Foreskin fibroblast (primary cell): ENCODE measurements at places on chromosomes 16 and 17.

DNA sequence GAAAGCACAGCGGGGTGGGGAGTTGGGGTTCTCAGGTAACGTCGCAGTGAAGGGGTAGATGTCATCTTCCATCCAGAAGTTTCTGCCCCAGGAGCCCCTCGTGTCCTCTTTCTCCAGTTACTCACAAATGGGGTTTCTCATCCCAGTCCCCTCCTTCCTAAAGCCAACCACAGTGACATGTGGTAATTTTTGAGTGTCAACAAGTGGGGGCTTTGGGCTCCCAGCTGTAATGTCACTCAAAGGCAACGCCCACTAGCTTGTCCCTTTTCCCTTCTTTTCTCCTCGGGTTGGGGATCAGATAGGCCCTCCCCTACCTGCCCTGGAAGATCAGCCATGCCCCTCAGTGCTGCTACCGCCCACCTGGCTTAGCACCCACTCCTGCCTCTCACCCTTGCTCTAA is 14.4 kb downstream of the IRX5 start:
- no peak for DNase-seq

- DNase-seq = no peak
Measured at GRCh38 chr17:76036497-76037261, 9.6 kb upstream of the EVPL start.

DNA sequence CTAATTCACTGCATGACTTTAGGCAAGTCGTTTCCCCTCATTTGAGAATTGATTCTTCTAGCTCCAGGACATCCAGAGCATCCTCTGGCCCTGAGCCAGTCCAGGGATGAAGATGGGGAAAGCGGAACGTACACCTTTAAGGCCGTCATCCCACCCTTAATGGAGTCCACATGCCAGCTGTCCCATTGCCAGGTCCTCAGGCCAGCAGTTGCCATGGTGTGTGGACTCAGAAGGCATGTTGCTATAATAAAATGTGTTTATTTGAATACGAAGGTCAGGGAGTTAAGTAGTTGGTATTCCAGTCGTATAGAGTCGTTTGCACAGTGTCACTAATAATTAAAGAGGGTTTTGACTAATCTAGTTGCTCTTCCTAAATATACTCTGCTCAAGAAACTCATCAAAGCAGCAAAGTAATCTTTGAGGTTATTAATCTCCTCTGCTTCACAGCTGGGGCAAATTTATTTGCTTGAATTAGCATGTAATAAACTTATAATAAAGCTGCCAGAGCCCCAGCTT is 30.4 kb downstream of the CCDC182 start:
- DNase-seq = no peak

GRCh38 chr16:66924527-66925321 is 611 bp downstream of the RRAD start:
- DNase-seq = peak; percentile 58

GRCh38 chr16:9755081-9755480 is 427.1 kb downstream of the GRIN2A start:
- no peak for DNase-seq

- DNase-seq = no peak
Measured at GRCh38 chr17:81059026-81059425, 24.1 kb downstream of the BAIAP2 start.

DNA sequence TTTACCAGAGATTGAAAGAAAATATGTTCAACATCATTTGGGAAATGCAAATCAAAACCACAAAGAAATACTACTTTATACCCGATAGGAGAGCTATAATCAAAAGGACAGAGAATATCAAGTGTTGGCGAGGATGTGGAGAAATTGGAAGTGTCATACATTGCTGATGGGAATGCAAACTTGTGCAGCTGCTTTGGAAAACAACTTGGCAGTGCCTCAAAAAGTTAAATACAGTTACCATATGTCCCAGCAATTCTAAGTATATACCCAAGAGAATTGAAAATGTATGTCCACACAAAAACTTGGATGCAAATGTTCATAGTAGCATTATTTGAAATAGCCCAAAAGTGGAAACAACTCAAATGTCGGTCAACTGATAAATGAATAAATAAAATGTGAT is 17.0 kb upstream of the TANC2 start:
- no peak for DNase-seq

DNA sequence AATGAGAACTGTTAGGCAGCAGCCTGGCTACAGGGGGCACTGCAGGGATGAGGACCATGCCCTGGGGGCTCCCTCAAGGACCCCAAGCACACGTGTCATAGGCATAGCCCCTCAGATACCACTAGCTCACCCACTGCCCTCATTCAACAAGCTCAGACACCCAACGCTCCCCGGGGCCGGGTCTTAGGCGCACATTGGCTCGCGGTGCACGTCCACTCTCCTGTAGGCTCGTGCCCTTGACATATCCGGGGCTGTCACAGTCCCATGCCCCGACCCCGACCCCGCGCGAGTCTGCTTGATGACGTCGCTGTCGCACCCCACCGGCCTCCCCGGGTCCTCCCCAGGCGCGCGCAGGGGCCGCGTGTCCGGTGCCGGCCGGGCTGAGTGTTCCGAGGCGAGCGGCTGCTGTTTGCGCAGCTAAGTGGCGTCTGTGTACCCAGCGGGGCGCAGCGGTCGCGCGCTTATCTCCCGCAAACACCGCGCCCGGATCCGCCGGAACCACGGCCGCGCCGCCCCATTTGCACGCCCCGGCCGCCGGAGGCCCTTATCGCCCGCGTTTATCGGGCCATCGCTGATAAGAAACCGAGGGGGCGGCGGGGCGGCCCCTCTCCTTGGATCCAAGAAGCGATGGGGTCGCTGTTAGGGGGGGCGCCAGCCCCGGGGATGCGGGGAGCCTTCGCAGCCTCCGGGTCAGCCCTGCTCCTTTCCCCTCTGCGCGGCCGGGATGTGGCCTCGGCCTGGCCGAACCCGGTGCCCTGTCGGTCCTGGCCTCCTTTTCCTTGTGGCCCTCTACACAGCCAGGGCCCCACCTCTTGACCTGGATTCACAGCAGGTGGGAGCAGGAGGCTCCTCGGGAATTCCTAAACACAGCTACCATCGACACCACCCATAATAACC is 20.7 kb upstream of the NAGS start:
- DNase-seq = no peak

DNA sequence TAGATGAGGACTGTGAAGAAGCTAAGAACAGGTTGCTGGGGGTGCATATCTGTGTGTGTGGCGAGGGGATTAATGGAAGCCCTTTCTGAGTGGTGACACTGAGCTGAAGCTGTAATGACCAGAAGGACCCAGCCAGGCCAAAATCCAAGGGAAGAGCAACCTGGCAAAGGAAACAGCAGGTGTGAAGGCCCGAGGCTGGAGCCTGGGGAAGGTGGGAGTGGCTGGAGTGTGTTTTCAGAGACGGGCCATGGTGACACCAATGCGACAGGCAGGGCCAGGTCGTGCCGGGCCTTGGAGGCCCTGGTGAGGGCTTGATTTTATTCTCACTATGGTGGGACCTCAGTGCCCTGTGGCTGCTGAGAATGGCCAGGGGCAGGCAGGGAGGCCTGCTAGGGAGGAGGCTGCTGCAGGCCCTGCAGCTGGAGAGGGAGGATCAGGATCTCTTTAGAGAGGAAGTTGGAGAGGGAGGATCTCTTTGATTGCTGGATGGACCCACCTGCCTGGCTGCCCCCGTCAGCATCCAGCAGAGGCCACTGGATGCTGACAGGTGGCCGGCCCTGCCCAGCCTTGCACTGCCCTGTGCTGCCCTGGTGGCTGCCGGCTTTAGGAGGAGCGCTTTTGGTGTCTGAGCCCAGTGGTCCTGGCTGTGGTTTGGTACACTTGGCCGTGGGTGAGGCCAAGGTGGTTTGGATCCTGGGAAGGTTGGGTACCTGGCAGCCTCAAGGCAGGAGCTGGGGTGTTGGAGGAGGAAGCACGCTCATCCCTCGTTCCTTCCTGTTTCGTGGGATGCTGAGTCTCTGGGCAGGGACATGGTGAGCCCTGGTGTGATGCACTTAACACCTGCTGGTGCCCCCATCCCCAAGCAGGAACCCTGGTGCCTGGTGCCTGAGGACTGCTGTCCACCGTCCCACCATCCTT is 188.3 kb downstream of the SEC14L1 start:
- no peak for DNase-seq

DNA sequence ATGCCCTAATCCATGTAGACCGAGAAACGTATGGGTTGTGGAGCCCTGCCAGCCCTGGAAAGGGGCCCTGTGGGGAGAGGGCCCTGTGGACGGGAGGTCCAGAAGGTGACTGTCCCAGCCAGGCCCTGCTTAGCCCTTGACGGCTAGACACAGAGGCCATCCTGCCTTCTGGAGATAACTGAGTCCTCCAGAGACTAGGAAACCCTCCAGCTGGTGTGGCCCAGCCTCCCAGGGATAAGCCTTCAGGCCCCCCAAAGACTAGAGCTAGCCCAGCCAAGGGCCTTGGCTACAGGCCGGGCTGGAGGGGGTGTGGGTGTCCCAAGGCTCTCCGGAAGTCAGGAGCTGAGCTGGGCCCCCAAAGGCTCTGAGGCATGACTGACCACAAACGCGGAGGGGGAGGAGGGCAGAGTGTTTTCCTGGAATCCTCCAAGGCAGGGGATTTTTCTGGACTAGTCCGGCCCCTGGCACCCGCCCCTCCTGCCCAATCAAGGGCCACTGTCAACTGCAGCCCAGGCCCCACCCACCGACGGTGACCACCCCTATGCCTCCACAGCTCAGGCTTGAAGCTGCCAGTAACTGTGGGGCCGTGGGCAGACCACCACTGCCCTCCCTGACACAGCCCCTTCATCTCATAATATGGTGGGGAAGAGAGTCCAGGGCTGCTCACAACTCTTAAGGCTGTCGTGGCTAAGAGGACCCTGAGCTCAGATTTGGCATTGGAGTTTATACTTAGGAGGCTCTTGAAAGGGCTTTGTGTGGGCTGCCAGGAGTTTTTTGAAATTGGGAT is 885 bp upstream of the VASN start:
- no peak for DNase-seq

DNA sequence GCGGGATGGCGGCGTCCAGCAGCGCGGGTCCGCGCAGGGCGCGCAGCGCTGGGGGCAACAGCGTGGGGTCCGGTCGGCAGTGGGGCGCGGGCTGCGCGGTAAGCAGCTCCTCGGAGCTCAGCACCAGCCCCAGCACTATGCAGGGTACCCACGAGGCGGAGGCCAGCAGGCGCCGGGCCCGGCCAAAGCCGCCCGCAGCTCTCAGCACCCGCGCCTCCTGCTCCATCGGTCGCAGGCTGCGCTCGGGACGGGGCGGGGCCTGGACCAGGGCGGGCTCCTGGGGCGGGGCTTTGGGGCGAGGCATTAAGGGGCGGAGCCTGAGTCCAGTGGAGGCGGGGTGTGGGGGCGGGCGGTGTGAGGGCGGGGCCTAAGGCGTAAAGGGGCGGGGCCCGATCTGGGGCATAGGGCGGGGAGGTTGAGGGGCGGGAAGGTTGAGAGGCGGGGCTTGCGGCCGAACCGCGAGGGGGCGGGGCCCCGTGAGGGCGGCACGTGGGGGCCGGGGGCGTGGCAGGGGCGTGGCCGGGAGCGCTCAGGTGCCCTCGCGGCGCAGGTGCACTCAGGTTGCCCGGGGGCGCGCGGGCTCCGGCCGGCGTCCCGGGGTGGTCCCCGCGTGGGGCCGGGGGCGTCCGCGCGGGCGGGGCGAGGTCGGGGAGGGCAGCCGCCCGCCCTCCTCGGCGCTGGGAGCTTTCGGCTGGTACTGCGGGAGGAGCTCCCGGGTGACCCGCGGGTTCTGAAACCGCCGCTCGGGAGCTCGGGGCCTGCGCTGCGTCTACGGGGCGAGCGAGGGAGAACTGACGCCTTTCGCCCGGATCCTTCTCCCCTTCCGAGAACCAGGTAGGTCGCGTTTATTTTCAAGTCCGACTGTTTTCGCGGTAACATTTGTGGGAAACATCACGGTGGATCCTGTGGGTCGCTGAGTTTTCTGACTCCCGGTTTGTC is 1.4 kb upstream of the SLC22A31 start:
- peak; percentile 89 for DNase-seq

GRCh38 chr17:28552176-28552999 is at the start of gene UNC119:
Gene UNC119 (minus strand): TSS chr17:28552624. CDS start chr17:28552557, 67 bp downstream.
- peak; percentile 90 for DNase-seq

- DNase-seq = no peak
Measured at GRCh38 chr17:83187782-83188311, 108.4 kb downstream of the METRNL start.

GRCh38 chr16:68257251-68257905 is 6.9 kb upstream of the SLC7A6 start:
- DNase-seq = peak; percentile 64

GRCh38 chr17:10871914-10872313 is 34.0 kb upstream of the PIRT start:
- DNase-seq = no peak

- no peak for DNase-seq
Measured at GRCh38 chr16:3744018-3744417, 26.7 kb upstream of the TRAP1 start.

GRCh38 chr17:18247613-18248001 is 10.9 kb downstream of the FLII start:
- DNase-seq = no peak

DNA sequence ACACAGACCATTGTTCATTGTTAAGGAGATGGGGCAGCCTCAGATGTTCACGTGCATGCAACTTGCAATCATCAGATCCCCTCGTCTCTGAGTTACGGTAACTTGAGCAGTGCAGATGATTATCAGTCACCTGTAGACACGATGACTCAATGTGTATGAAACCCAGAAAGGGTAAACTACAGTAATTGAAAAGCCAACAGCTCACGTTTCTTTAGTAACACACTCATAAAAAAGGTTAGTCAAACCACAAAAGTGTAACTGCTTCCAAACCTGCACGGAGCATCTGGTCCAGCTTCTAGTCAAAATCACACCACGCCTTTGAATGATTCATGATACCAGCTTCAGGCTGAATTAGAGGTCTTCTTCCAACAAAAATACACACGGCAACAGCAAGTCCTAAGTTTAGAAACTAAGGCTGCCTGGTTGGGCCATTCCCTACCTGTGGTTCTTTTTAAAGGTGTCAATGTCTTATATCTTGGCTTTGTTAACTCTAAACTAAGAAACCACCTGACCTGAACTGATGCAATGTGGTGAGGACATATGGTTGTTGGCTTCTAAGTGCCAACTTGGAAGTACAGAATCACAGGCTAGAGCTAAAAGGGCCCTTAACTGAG is 32.3 kb downstream of the GRB7 start:
- DNase-seq = peak; percentile 66

GRCh38 chr17:42743595-42744282 is 1.1 kb downstream of the EZH1 start:
- DNase-seq = no peak

- no peak for DNase-seq
Measured at GRCh38 chr16:61564716-61565115, 471.5 kb downstream of the CDH8 start.

GRCh38 chr17:45790296-45790922 is 6.3 kb downstream of the CRHR1 start:
- DNase-seq = peak; percentile 42

- DNase-seq = peak; percentile 85
Measured at GRCh38 chr17:21513012-21513570, 136.9 kb downstream of the KCNJ12 start.
